Neuronal stem cell (in vitro differentiated cells): ENCODE measurements at places on chromosomes 4 and X.

- no peak for DNase-seq
Measured at GRCh38 chr4:146058531-146058930, 117.0 kb upstream of the LSM6 start.

- DNase-seq = no peak
Measured at GRCh38 chr4:3431446-3431993, 10.2 kb upstream of the HGFAC start.

- DNase-seq = no peak
Measured at GRCh38 chr4:87934157-87934704, 41.3 kb upstream of the SPP1 start.

DNA sequence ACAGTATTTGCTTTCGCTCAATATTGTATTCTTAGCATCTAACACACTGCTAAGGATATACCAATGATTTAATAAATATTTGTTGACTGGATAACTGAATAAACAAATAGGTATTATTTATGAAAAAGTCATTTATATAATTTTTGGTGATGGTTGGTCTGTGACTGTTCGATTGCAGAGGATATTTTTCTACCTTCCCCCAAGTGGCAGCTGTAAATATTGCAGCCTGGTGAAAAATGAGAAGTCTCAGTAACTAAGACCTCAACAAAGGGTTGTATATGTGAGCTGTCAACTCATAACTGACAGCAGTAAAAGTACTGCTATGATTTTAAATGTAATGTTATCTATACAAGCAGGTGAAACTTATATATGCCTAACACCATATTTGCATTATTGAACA, 36.0 kb downstream of the HTR2C start:
- no peak for DNase-seq

DNA sequence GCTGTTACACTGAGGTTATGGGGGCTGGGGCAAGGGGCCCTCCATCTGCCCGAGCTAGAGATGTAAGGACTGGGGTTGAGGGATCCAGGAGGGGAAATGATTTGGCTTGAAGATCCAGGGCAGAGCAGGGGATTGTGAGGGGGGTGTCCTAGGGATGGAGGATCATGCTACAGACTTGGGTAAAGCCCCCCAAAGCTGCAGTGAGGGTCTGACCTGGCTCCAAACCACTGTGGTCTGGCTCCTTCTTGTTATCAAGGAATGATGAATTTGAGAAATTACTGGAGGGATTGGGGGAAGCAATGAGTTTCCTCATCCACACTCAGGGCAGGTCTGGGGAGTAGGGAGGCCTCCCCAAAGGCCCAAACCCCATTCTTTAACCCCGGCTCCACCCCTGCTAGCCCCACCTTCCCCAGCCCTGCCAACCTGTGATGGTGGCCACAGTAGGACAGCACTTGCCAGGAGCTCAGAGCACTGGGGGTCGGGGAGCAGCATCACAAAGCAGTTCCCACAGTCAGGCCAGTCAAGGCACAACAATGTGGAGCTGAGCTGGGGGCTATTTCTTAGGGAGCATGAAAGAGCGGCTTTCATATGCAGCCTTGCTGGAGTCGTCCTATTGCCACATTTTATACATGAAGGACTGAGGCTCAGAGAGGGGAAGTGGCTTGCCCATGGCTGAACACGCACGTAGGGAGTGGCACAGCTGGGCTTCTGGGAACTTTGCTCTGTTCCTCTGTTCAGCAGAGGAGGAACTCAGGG, 165.5 kb downstream of the EFNB1 start:
- no peak for DNase-seq
